ENCODE measurements at places on chromosomes 6 and 20.

DNA sequence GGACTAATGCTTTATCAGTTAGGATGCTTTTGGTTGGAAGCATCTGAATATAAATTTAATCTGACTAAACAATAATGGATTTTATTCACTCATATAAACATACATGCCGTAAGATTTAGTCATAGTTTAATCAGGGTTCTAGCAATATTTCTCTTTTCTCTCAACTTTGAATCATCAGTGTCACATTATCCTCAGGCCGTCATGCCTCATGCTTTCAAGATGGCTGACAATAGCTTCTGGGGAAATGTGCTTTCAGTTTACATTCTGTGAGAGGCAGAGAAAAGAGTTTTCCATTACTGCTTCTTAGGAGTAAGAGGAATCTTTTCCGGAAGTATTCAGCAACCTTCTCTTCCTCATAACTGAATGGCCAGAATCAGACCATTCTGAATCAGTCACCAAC, 162.2 kb downstream of the GJA1 start:
- no peak for DNase-seq

GRCh38 chr6:72238900-72239299, 352.6 kb downstream of the RIMS1 start:
- DNase-seq = no peak

GRCh38 chr6:33391922-33392594, 435 bp downstream of the KIFC1 start:
- peak; percentile 42 for DNase-seq

DNA sequence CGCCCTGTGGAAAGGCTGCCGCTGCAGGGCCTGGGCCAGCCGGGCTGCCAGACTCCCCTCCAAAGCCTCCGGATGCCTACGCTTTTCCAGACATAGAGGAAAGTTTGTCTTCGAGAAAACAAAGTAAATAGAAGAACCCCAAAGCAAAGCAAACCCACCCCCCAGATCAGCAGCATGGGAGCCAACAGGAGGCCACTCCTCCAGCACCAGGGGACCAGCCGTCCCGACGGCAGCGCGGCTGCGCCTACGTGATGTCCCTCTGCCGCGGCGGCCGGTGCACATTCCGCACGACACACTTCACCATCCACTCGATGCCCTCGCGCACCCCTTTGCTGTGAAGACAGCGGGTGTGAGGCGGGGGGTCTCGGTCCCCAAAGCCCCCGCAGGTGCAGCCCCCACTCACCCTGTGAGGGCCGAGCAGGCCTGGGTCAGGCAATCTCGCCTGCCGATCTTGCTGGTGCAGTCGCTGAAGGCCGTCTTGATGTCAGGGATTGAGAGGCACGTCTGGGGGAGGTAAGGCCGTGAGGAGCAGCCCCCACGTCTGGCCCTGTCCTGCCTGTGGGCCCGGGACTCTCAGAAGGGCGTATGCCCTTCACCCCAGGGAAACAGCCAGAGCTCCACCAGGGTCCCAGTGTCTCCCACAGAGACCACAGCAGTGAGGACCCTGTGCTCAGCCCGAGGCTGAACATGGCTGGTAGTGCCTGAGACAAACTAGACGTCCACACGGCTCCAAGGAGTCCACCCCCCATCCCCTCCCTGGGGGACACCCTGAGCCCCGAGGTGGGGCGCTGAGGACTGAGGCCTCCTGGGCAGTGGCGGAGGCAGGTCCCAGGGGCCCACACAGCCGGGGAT, 4.0 kb downstream of the TNFRSF6B start:
- DNase-seq = no peak

DNA sequence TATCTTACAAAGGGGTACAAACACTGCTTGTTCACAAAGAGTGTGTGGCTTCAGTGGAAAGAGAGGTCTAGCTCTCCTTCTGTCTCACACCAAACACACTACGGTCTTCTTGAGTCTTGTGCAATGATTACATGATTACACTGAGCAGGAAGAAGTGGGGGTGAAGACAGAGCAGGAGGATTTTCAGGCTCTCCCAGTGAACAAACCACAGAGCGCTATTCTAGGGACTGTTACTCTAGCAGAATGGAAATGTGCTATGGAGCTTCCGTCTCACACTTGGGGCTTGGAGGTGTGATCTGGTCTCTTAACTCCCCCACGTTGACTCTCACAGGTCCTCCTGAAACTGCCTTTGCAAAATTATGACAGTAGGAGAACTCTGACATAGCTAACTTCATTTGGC, 203.4 kb downstream of the MYLK4 start:
- no peak for DNase-seq

GRCh38 chr20:35768731-35769664, 2.8 kb upstream of the PHF20 start:
- peak; percentile 50 for DNase-seq

- no peak for DNase-seq
Observed at GRCh38 chr6:134381959-134382358, 64.0 kb upstream of the SGK1 start.

GRCh38 chr6:139732451-139732850, 358.0 kb upstream of the CITED2 start:
- no peak for DNase-seq

DNA sequence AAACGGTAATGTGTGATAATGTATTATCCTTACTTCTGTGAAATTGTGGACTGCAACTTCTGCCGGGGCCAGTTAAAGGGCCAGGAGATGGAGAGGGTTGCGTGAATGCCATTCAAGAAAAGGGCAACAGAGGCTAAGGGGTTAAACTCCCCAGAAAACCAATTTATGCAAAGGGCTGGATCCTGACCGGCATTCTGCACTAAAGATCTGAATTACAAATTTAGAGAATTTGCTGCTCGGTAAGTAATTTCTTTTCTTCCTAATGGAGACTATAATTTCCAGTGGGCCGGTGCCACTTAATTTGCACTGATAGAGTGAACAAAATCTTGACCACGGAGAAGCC, 130.1 kb downstream of the BCAS1 start:
- DNase-seq = no peak

DNA sequence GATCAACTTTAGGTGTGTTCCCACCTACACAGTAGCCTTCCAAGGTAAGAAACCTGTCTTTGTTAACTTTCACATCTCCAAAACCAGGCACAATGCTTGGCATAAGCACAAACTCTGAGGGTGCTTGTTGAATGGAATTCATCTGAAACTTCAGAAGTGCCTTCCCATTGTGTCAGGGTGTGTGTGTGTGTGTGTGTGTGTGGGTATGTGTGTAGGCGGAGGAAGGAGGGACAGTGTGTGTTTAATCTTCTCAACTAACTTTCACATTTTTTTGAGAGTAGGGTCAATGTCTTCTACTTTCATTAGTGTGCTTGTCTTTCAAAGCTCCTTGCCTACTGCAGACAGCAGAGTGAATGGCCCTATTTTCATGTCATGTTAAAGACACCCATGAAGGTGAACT, 45.6 kb downstream of the PDE7B start:
- DNase-seq = no peak

DNA sequence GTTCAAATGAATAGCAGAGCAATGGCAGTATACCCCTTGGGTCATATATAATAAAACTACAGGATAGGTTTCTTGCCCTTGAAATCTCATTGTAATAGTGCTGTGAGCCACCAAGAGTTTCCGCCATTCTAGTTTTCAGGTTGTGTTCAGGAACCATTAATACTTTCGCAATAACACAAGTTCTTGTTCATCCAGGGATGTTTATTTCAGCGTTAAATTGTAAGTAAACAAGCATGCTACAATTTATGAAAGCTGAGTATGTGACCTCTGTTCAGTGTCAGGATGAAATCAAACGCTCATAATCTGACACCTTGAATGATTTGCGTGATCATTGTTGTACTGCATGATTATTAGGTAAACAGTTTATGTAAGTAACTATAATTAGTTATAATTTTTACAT, 22.8 kb downstream of the ANKS1A start:
- DNase-seq = no peak

GRCh38 chr6:148001844-148002642, 340.6 kb upstream of the SASH1 start:
- DNase-seq = no peak

- DNase-seq = no peak
Observed at GRCh38 chr6:157172231-157172701, 151.1 kb downstream of the TMEM242 start.

DNA sequence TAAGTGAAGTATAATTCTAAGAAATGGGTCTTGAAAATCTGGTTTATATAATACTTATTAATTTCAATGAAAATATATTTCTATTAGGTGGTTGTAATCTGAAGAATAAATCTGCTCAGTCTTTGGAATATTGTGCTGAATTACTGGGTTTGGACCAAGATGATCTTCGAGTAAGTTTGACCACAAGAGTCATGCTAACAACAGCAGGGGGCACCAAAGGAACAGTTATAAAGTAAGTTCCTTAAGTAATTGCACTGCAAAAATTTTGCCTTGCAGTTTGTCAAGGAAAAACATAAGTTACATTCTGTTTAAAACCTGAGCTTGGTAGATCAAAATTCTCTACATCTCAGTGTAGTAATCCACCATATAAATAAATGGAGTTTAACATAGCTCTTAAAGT, 106.0 kb downstream of the MYO6 start:
- peak; percentile 3 for DNase-seq

Measured in stimulated activated CD4-positive, alpha-beta T cell treated with anti-CD3 and anti-CD28 coated beads, Interleukin-2, amount 100 ng/mL, for 24 hours (primary cell).